ENCODE measurements at places on chromosomes 2 and 18. TPM values are rescaled to one million over a fixed set of nuclear protein-coding genes. Genes with fewer than 3 reads are reported as not detected.

Gene HTR2B
- total RNA-seq = 0.17 TPM

Gene IL36A
- not detected for total RNA-seq

Gene PSD4
- total RNA-seq = 124 TPM

- H3K36me3 ChIP-seq = no peaks in the 10 kb centered on the region
- no peaks in the 10 kb centered on the region for H3K27me3 ChIP-seq
- peak overlapping the region; percentile 31 for H3K4me3 ChIP-seq
- no peak overlapping the region for H3K27ac ChIP-seq
- DNase-seq = peak; percentile 42
Observed at GRCh38 chr18:21997207-21998143, 171.9 kb upstream of the GATA6 start.

DNA sequence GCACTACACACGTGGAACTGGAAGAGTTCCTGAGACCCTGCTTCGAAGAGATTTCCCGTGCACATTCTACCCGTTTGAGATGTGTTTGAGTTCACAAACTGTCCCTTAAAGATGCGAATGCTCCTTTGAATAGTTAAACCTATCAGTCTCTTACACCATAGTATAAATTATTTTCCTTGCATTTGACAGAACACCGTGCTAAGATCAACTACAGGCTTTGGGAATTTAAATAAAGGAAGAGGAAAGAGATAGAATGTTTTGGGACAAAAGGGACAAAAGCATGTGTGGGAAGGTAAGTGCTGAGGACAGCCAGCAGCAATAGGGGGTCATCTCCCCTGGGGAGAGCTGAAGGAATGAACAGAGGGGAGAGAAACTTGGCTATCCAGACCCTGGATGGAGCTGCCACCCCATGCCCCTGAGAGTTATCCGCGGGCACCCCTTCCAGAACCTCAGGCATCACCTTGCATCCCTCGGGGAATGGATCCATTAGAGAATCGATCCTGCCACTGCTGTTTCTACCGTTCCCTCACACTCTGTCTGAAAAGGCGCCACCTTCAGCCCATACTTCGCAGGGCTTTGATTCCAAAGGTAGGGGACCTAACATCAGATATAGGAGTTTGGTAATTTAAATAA is 888 bp upstream of the ADCY3 start:
- H3K27me3 ChIP-seq = peaks cover 2% of the 10 kb centered on the region
- peak overlapping the region; percentile 55 for H3K27ac ChIP-seq
- H3K4me3 ChIP-seq = peak overlapping the region; percentile 63
- DNase-seq = peak; percentile 28
- H3K36me3 ChIP-seq = no peaks in the 10 kb centered on the region

DNA sequence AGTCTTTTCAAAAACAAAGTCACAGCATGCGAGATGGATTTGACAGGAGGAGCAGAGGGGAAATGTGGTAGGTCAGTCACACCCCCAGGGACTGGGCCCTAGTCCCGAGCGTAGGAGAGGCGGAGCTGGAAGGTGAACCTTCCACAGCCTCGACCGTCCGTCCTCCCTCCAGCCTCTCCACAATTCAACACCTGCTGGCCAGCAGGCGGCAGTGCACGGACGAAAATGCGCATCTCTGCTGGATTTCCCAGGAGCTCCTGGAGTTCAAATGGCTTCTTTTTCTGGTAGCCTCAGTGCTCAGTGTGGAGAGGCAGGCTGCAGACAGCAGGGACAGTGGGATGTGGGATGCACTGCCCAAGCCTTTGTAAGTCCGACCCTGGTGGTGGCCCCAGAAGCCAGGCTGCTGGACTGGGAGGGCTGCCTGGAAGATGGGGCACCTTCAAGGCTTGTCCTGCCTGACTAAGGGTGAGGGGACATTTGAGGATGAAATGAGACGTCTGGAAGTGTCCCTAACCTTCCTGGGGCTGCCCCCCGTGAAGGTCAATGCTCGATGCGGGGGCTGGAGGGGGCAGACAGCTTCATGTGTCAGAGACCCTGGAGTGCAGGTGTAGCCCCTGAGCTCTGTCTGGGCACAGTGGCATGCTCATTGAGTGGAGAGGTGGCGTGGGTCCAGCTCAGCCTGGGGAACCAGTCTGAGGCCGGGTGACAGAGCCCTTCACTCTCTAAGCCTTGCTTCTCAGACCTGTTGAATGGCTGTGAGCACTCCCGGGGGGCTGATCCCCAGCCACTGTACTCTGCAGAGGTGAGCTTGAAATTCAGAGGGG is 189.5 kb downstream of the TFCP2L1 start:
- no peak for DNase-seq
- no peaks in the 10 kb centered on the region for H3K27me3 ChIP-seq
- H3K4me1 ChIP-seq = no peaks in the 10 kb centered on the region

GRCh38 chr2:227406177-227407031 is 18.7 kb upstream of the SCYGR1 start:
- H3K27ac ChIP-seq = no peak overlapping the region
- no peak for DNase-seq
- H3K4me3 ChIP-seq = no peak overlapping the region
- peaks cover 1% of the 10 kb centered on the region for H3K4me1 ChIP-seq

Data from CD4-positive, CD25-positive, alpha-beta regulatory T cell (primary cell).